ENCODE measurements at places on chromosomes 11 and 22.

GRCh38 chr11:94834911-94835593 lies 66.9 kb downstream of the AMOTL1 start:
- H3K27ac ChIP-seq = peak overlapping the region; percentile 66
- H3K36me3 ChIP-seq = peaks cover 4% of the 10 kb centered on the region
- no peak overlapping the region for H3K4me3 ChIP-seq
- no peaks in the 10 kb centered on the region for H3K27me3 ChIP-seq
- H3K4me1 ChIP-seq = peaks cover 44% of the 10 kb centered on the region

DNA sequence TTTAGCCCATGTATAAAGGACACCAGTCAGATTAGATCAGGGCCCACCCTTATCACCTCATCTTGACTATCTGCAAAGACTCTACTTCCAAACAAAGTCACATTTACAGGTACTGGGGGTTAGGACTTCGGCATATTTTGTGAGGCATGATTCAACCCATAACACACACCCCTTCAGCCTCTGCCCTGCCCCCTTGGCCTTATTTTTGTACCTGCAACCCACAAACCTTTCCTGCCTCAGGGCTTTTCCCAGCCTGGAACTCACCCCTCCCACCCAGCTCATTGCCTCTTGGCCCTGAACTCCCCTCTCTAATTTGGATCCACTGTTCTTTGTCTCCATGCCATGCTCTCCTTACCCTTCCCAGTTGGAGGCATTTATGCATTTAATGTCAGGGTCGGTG lies 1116.9 kb downstream of the TBC1D22A start:
- no peak for DNase-seq
- no peaks in the 10 kb centered on the region for H3K27me3 ChIP-seq
- H3K27ac ChIP-seq = no peak overlapping the region
- H3K4me1 ChIP-seq = no peaks in the 10 kb centered on the region

DNA sequence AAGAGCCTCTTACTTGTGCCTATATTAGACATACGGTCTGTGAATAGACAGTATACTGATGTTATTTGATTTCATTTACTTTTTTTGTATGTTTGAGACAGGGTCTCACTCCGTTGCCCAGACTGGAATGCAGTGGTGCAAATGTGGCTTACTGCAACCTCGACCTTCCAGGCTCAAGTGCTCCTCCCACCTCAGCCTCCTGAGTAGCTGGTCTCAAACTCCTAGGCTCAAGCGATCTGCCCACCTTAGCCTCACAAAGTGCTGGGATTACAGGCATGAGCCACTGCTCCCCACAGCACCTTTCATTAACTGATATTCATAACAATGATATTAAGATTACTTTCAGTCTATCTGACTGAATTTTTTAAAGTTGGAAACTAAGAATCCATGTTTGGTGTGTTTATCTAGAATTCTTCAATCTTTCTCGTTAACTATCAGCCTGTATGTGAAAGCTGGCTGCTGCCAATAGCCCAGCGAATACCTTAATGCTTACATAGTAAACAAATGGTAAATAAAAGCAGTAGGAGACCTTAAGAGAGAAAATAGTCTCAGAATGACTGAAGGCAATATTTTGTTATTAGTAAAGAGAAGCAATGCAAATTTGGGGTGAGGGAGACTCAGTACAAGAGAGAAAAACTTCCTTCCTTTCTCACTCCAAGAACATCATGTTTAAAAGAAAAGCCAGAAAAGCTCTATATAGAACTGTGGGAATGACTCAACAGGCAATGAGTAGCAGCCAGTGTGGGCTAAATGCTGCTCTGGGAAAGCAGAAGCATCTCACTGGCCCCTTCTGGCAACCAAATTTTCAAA lies 101.9 kb downstream of the MRTFA start:
- no peaks in the 10 kb centered on the region for H3K27me3 ChIP-seq
- H3K4me1 ChIP-seq = peaks cover 48% of the 10 kb centered on the region
- no peak overlapping the region for H3K4me3 ChIP-seq
- DNase-seq = no peak
- no peaks in the 10 kb centered on the region for H3K36me3 ChIP-seq

DNA sequence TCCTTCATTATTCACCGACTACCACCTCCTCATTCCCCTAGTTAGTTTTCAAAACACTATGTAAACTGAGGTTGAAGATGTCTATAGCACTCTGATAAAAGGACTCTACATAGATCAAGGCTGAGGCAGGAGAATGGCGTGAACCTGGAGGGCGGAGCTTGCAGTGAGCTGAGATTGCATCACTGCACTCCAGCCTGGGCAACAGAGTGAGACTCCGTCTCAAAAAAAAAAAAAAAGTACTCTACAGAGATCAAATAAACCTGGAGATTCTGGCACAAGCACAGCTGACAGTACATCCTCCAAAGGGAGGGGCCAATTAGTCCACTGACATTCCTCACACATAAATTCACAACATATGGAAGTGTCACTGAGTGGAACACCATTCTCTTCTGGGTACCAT lies 31.0 kb downstream of the TSG101 start:
- H3K4me1 ChIP-seq = no peaks in the 10 kb centered on the region
- no peak overlapping the region for H3K4me3 ChIP-seq
- no peak overlapping the region for H3K27ac ChIP-seq
- no peaks in the 10 kb centered on the region for H3K27me3 ChIP-seq

DNA sequence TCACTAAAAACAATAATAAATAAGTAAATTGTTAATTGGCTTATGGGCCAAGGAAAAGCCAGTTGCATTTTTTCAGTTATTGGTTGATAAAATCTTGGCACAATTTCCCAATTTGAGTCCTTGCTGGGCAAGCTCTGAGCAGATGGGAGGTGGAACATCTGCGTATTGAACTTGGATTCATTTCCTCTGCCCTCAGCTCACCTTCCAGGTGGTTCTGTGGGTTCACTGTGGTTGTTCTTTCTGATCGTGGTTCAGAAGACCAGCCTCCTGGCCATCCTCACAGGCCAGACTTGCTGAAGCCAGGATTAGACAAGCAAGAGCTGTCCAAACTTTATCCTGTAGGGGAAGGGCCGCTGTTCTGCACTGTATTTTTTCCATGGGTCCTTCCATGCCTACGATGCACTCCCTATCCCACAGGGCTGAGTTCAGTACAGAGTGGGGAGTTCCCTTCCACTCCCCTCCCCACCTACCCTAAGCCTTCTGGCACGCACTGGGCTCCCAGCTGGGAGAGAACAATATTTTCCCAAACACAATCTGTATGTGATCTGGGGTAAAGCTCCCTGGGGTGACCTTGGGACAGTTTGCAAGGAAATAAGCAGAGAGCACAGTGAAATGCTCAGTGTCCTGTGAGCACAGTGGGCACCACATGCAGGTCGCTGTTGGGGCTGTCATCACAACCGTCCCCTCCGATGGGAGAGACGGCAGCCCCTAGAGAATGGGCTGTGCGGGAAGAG lies 43.5 kb upstream of the TP53I11 start:
- H3K27ac ChIP-seq = no peak overlapping the region
- H3K4me3 ChIP-seq = no peak overlapping the region
- no peaks in the 10 kb centered on the region for H3K36me3 ChIP-seq
- DNase-seq = no peak
- H3K4me1 ChIP-seq = no peaks in the 10 kb centered on the region
- H3K27me3 ChIP-seq = no peaks in the 10 kb centered on the region
